NCI-H2081 treated with DMSO at 0.1 percent for 48 hours (cell line): ENCODE measurements at places on chromosomes 12 and 14.

DNA sequence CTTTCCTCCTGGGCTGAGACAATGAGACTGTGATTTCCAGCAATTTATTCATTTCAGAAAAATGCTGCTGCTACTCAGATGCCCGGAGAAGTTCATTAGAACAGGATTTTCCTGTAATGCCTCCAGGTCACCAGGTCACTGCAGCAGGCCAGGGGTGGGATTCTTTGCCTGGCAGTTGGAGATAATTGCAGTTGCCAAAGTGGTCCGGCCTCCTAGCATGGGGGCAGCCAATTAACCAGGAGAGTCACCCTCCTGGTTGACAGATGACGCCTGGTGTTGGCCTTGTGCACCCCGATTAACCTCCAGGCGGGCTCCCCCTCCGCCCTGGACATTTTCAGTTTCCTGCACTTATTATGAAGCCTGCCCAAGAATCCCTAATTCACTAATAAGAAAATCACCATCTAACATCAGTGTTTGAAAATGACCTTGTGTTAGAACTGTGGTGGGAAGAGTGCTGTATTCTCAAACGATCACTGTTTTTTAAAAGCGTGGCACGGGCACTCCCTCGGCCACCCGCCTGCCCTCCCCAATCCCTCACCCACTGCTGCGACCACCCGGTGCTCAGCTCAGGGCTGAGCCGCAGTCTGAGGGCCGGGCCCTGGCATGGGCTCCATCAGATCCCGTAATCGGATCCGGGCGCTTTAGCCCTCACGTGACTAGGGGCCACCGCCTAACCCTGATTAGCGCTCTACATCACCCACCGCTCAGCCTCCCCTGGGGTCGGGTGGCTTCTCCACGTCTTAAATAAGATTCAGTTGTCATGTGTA, 12.9 kb downstream of the RIMBP2 start:
- DNase-seq = no peak

GRCh38 chr14:89941830-89942377, 12.6 kb downstream of the EFCAB11 start:
- DNase-seq = no peak

DNA sequence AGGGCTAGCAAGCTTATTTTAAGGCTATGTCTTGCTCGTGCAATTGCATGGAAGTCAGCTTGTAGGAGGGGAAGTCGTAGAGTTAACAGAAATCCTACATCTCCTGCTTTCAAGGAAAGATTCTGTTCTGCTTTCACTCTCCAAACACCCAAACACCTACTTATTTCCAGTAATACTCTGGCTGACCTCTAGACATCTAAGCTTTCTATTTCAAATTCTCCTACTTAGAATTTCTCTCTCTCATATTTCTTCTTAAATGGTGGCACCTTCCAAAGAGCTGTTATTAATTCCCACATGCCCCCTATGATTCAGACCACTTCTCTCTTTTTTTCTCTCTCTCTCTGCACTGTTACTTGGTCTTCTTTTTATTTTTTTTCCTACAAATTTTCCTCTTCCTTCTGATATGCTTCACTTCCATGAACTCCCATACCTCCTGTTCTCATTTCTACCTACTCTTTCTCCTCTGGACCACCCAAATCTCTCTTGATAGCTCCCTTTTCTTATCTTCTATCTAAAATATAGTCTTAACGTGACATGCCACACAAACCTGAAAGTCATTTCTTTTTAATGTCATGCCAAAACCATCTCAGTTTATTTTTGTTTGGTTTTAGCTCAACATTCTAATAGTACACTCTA, 90.8 kb downstream of the RPS6KA5 start:
- DNase-seq = no peak

GRCh38 chr14:96962337-96962736, 165.2 kb downstream of the VRK1 start:
- DNase-seq = no peak

- DNase-seq = no peak
Observed at GRCh38 chr12:67357376-67358125, 88.4 kb downstream of the CAND1 start.

DNA sequence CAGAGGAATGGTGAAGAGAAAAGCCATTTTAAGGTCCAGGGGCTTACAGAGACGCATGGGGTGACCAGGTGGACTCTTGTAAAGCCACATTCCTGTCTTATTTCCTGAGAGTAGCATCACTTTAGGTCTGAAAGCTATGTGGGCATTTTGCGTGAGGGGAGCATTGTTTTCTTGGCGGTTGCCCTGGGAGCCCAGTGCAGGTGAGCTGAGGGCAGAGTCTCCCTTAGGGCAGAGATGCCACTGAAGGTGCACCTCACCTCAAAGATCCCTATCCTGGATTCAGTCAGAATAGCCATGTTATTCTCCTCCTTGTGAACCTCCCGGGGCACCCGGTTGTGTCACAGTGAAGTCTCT, 12.4 kb downstream of the GLRX5 start:
- no peak for DNase-seq

DNA sequence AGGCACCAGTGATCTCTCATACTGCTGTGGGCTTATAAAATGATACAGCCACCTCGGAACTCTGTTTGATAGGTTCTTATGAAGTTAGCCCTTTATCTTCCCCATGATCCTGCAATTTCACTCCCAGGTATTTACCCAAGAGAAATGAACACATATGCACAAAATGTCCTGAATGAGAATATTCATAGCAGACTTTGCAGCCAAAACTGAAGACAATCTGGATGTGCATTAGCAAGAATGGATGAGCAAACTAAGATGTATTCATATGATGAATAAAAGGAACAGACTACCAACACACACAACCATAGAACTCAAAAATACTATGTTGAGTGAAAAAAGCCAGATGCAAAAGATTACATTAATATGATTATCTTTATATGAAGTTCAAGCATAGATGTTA, 66.7 kb downstream of the KCNA5 start:
- DNase-seq = no peak

DNA sequence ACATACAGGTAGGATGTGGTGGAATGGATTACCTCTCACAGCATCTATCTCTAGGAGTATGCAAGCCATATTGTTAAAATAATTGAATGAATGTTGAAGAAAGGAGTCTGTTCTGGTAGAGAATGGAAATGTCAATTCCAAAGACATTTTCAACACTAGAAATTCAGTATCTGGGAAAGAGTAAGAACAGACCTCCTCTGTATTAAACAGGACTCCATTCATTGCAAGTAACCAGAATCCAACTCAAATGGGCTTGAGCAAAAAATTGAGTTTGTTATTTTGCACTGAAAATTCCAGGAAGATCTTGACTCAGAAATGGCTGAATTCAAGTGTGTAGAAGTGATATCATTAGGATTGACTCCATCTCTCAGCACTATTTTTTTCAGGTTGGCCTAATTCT, 168.1 kb downstream of the C12orf42 start:
- DNase-seq = no peak

DNA sequence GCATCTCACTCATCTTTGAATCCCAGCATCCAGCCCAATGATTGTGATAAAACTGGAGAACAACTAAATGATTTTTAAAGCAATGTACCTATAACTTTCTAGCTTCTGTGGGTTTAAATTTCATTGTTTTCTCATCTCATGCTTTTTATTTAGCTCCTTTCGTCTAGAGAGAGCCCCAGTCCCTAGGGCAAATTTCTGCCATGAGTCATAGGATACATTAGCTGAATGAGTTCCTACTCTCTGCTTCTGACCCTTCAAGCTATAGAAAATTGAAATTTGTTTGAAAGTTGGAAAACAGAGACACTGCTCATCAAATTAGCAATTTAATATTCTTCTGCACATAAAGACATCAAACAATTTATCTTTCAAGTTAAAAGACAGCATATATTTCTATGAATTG, 113.9 kb downstream of the KIF21A start:
- DNase-seq = no peak

DNA sequence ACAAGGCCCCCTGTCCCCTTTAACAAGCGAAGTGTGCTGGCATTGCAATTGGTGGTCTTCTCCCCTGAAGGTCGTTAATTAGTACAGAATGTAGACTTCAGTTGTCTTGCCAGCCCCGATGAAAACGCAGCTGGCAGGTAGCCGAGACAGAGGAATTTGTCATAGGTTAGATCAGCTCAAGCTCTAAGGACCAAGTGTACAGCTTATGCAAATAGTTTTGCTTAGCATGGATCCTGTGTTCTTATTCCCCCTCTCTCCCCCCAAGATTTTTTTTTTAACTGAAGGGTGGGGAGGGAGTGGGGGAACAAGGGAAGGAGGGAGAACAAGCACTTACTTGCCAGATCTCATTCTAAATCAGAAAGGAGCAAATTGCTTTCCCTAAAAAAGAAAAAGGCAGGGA, 58.6 kb upstream of the PARP11 start:
- no peak for DNase-seq

DNA sequence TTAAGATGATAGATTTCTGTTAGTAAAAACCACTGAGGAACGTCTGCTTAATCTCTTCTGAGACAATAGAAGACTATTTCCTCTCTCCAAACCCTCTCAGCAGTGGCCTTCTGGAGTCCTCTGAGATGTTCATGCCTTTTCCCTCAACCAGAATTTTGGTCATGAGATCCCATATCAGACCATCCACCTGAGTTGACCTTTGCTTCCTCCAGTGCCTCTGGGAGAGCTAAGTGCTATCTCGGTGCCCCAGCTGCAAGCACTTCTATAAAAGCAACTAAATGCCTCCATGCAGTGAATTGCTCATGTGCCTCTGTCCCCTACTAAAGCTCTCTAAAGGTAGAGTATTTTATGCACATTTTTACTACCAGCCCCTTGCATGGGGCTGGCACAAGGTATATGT, 172.8 kb upstream of the BCL2L14 start:
- no peak for DNase-seq

- no peak for DNase-seq
Observed at GRCh38 chr14:66114071-66114470, 372.1 kb upstream of the CCDC196 start.

DNA sequence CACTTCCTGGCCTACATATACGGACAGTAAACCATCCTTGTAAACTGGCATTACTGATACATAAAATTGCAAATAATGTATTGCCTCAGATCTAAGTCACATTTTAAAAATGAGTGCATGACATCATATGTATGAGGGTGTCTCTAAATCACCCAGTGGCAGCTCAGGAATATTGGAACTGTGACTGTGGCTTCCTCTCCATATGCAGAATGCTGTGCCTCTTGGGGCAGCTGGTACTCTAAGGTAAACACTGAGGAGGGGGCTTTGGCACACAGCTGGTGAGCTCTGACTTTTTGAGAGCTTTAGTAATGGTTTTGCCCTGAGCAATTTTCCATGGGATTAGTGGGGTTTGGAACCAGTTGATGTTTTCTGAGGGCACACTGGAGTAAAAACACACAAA, 263.7 kb downstream of the BMP4 start:
- no peak for DNase-seq

DNA sequence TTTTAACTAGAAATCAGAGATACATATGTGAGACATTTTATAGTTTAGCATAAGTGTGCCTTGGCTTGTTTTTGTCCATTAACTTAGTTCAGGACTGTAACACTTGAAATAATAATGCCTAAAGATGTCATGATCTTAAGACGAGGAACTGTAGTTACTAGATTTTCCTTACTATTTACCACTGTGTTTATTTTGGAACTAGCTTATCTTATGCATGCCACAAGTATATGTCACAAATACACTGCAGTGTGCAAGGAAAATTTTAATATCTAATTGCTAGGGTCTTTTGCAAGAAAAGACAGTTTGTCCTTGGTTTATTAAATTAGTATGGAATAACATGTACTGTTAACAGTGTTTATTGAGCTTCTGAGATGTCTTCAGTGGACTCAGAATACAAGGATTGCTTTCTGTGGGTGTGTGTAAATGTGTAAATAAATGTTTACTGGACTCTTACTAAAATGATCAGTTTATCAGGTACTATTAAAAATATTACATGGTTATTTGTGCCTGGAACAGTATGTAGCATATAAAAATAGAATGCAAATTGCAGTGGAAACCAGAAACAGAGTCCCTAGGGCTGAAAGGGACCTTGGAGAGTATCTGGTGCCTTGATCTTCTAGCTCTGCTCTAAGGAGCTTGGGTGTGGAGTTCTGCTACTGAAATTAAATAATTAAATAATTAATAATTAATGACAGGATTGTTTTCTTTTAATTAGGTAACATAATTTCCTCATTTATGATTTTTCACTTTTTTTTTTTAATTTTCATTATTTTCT, 58.1 kb downstream of the FGD4 start:
- DNase-seq = no peak

DNA sequence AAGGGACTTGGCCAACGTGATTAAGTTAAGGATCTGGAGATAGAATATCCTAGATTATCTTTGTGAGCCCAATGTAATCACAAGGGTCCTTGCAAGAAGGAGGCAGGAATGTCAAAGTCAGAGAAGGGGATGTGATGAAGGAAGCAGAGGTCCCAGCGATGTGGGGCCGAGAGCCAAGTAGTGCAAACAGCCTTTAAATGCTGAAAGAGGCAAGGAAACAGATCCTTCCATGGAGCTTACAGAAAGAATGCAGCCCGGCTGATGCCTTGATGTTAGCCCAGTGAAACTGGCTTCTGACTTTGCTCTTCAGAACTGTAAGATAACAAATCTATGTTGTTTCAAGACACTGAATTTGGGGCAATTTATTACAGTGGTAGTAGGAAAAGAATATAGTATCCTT, 74.9 kb downstream of the NEDD1 start:
- DNase-seq = no peak

GRCh38 chr14:101131451-101131916, 228.0 kb upstream of the RTL1 start:
- no peak for DNase-seq

DNA sequence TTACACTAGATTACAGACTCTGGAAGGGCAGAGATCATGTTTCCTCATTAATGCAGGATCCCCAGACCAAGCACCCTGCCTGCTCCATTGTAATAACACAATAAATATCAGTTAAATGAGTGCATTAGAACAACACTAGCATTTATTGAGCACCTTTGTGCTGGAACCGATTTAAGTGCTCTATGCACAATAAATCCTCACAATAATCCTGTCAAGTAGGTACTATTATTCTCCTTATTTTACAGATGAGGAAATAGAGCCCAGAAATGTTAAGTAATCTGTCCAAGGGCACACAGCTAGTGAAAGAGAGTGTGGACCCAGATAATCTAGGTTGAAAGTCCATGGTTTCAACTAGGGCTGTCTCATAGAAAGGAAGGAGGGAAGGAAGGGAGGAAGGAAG, 69.8 kb downstream of the MAP1LC3B2 start:
- DNase-seq = no peak

- DNase-seq = no peak
Observed at GRCh38 chr12:29241821-29242591, 92.9 kb downstream of the FAR2 start.

GRCh38 chr14:67680941-67681340, 6.5 kb upstream of the VTI1B start:
- no peak for DNase-seq

GRCh38 chr12:113154351-113154973, 4.9 kb downstream of the CFAP73 start:
- no peak for DNase-seq
